ENCODE measurements at places on chromosomes 3 and 15.

DNA sequence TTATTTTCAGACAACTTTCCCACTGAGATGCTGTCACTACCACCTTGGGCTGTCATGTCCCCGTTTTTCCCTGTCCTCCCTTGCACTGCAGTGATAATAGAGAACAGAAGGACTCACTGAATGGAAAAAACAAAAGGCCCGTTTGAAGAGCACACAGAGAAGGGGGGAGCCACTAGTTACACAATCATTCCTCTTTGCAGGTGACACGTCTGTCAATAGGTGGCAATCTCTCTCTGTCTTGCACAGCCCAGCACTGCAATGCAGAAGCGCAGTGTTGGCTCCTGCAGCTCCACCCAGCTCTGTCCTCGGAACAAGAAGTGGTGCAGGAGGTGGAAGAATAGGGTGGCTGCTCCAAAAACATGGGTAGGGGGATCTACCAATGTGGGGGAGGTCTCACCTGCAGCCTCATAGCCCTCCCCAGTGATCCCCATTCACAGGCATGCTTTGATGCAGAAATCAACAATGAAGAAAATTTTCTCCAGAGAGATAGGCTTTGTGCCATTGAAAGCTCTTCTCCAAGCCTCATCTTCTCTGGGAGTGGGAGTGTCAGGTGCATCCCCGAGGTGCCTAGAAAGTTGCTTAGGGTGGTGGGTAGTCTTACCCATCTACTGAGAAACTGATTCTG is 31.8 kb downstream of the FSTL1 start:
- peak; percentile 53 for DNase-seq

DNA sequence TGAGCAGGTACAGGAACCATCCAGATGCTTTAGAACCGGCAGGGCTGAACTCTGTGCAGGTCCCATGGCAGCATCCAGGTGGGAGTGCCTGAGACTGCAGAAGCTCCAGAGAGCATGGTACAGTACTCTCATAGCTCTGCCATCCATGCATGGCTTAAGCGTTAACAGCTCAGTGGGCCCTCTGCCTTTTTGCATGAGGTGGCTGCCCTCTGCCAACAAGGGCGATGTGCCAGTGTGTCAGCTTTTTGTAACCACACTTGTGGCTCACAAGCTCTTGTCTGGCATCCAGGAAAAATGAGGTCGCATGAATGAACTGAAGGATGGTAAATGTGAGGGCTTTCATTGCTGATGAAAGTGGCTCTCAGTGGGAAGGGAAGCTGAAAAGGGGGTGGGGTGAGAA is 950.1 kb downstream of the DIPK2A start:
- DNase-seq = no peak

DNA sequence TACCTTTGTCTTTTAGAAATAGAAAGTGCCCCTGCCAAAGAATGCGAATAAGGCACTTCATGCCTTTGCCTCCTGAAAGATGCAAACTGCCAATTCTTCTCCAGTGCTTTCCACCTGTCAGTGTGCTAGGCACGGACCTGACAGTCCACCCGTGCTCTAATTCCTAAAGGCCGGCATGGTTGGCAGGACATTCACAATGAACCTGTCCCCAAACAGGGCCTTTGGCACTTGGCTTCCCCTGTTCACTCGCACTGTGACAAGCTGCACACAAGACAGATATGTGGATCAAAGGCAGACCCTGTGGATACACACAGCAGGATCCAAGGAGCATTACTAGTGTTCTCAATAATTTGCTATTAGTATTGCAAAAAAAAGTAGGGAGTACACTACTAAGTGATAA is 505.7 kb upstream of the AGTR1 start:
- no peak for DNase-seq

GRCh38 chr15:73866881-73867410 is 6.4 kb upstream of the TBC1D21 start:
- DNase-seq = no peak

DNA sequence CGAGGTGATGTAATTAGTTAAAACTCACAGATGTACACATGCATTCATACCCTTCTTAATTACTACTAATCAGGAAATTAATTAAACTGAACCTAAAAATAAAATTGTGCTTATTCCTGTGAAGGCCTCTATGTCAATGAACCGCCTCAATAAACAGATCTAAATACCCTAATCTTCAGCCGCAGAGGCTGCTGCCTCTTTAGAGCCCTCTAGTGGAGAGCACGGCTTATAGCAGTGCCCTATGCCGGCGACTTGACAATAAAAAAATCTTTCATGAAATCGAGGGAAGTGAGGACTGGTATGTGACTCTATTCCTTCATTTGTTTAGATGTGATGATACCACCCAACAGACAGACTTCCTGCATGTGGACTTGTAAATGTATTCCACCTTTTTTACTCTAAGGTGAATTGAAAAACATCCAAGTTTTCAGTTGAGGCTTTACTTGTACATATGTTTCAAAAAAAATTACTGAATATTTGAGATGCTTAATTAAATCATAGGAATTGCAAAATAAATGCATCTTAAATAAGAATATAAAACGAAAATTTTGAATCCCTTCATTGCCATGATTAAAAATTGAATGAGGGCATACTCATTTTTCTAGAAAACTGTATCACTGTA is 8.3 kb upstream of the EPHA3 start:
- no peak for DNase-seq

DNA sequence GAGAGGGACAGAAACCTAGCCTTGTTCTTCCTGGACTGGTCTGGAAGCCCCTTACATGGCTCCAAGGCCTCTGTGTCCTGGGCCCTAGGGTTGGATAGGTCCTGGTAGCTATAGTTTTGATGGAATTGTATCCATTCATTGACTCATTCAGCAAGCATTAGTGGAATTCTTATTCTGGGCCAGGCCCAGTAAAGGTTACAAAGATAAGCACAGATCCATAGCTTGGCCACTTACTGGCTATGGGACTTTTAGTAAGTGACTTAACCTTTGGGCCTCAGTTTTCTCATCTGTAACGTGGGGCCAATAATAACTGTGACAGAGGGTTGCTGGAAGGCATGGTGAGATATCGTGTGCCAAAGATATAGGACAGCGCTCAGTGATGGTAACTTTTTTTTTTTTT is 13.6 kb upstream of the DAG1 start:
- DNase-seq = no peak

Measured in NCI-H2171 (cell line).